ENCODE measurements at places on chromosomes 1 and 21. TPM values are rescaled to one million over a fixed set of nuclear protein-coding genes. Genes with fewer than 3 reads are reported as not detected.

F3 gene
- total RNA-seq = 50.8 TPM

- DNase-seq = no peak
Observed at GRCh38 chr1:108877348-108878159, 769 bp downstream of the GPSM2 start.

- no peak for DNase-seq
Observed at GRCh38 chr1:202645097-202645476, 65.2 kb downstream of the SYT2 start.

GRCh38 chr1:246040200-246040890 is 466.7 kb downstream of the SMYD3 start:
- no peak for DNase-seq

Measured in left ventricle myocardium inferior (tissue), 1 donor.